Motor neuron (in vitro differentiated cells): ENCODE measurements at places on chromosomes 7 and 10. TPM values are rescaled to one million over a fixed set of nuclear protein-coding genes. Genes with fewer than 3 reads are reported as not detected.

Gene C10orf143
- total RNA-seq: 1.4 and 1.6 TPM in 2 replicates

Gene AOAH
- total RNA-seq: 0.60 and 0.77 TPM in 2 replicates

GRCh38 chr7:17355050-17355449, 56.6 kb downstream of the AHR start:
- ATAC-seq: no peak

- no peak for ATAC-seq
These were observed 5.5 kb downstream of the NOC3L start for GRCh38 chr10:94357193-94357592.

- ATAC-seq: no peak
These were observed 100.4 kb upstream of the ACBD5 start for GRCh38 chr10:27341001-27341400.

Gene IQUB
- 18.2 and 25.5 TPM in 2 replicates for total RNA-seq

Gene INA
- total RNA-seq: 266 and 271 TPM in 2 replicates

- no peak for ATAC-seq
These were observed 27.0 kb downstream of the PDGFA start for GRCh38 chr7:492714-493065.

DNA sequence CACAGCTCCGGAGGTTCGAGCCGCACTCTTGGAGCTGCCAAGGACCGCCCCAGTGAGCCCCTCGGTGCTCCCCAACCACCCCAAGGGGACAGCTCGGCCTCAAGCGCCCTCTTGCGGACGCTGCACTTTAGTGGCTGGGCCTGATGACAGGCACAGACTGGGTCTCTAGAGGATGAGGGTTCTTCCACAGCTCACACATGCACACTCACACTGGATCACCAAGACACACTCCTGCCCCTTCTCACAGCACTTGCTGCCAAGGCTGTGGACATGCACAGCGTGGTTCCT, 2.1 kb downstream of the RET start:
- no peak for ATAC-seq

Gene AKR1C4
- not detected in 2 replicates for total RNA-seq

GRCh38 chr10:31683682-31684081, 244.9 kb downstream of the ARHGAP12 start:
- ATAC-seq: no peak

GRCh38 chr10:1698185-1698584, 39.1 kb downstream of the ADARB2 start:
- no peak for ATAC-seq

Gene CCDC71L
- total RNA-seq: 15.5 and 15.7 TPM in 2 replicates

- no peak for ATAC-seq
These were observed 14.7 kb downstream of the SH3PXD2A start for GRCh38 chr10:103840740-103841070.

Gene IFIT1B
- 0.55 and 1.1 TPM in 2 replicates for total RNA-seq
